ENCODE measurements at places on chromosomes 7 and 10. TPM values are rescaled to one million over a fixed set of nuclear protein-coding genes. Genes with fewer than 3 reads are reported as not detected.

ANKRD1 gene
- 0.43 TPM for total RNA-seq

ZNF365 gene
- 0.94 TPM for total RNA-seq

FOXP2 gene
- 4.2 TPM for total RNA-seq

ITIH5 gene
- total RNA-seq = 0.17 TPM

ZNF92 gene
- 2.7 TPM for total RNA-seq

HOXA9 gene
- total RNA-seq = not detected

STOX1 gene
- total RNA-seq = not detected

KNDC1 gene
- total RNA-seq = 3.3 TPM

CPVL gene
- total RNA-seq = 0.16 TPM

CUBN gene
- 2.2 TPM for total RNA-seq

PDE6C gene
- total RNA-seq = not detected

TAC1 gene
- 0.16 TPM for total RNA-seq

NUTM2A gene
- total RNA-seq = 0.34 TPM

GPAM gene
- total RNA-seq = 12.3 TPM

TDRD1 gene
- total RNA-seq = not detected

SPDYE8 gene
- total RNA-seq = not detected

RAB19 gene
- total RNA-seq = not detected

LOXL4 gene
- total RNA-seq = 13.3 TPM

TMEM168 gene
- total RNA-seq = 20.0 TPM

TUBB8 gene
- not detected for total RNA-seq

SPDYE18 gene
- total RNA-seq = 0.32 TPM

FFAR4 gene
- total RNA-seq = not detected

NME8 gene
- not detected for total RNA-seq

PIK3AP1 gene
- 0.52 TPM for total RNA-seq

PHYHIPL gene
- total RNA-seq = not detected

CTTNBP2 gene
- total RNA-seq = 16.3 TPM

HTR7 gene
- total RNA-seq = 3.3 TPM

CLRN3 gene
- not detected for total RNA-seq

HPS1 gene
- 29.0 TPM for total RNA-seq

NKX2-3 gene
- not detected for total RNA-seq

CTBP2 gene
- total RNA-seq = 81.8 TPM

ECHS1 gene
- total RNA-seq = 55.3 TPM

CHAT gene
- not detected for total RNA-seq

AGAP4 gene
- total RNA-seq = 4.3 TPM

LRRC17 gene
- total RNA-seq = 381 TPM

GRID2IP gene
- total RNA-seq = under 0.01 TPM

BTBD16 gene
- not detected for total RNA-seq

TYSND1 gene
- total RNA-seq = 9.8 TPM

LIPN gene
- not detected for total RNA-seq

CCDC146 gene
- 2.1 TPM for total RNA-seq

AUTS2 gene
- 1.9 TPM for total RNA-seq

SPDYE1 gene
- under 0.01 TPM for total RNA-seq

CFAP46 gene
- 0.95 TPM for total RNA-seq

CYTH3 gene
- total RNA-seq = 22.7 TPM

Measured in bronchial smooth muscle cell (primary cell).